Left renal pelvis (tissue), 4 donors: ENCODE measurements at places on chromosomes 3 and 15.

DNA sequence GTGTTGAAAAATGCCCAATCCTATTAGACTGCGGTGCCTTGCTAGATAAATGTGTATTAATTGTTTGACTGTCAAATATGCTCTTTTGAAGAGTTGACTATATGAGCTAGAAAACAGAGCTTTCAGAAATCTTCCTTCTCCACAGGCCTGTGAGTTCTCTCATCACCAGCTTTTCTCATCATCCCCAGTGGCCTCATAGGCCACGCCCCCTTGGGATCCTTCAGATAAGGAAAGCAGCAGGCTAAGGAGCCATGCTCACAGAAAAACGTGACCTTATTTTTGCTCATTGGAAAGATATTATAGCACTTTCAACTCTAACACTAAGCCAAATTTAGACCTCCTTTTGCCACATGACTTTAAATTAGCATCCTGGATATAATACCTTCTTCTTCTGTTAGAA is 514.4 kb upstream of the ARRDC4 start:
- DNase-seq, result no peak

DNA sequence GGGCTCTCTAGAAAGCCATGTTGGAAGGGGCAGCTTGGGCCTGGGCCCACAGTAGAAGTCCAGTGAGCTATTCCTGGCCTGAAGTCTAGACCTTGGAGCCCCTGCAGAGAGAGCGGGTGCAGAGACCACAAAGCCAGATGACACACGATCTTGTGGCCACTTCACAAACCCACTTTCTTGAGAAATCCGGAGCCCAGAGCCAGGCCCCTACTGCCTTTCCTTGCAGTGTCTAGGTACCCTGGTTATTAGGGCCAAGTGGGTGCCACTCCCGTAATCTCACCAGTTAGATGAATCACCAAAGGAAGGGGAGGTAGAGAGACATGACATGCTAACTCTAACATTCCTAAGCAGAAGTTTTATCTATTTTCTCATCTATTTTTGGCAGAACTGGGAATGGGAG is 72.5 kb upstream of the ADAMTSL3 start:
- no peak for DNase-seq

- DNase-seq, result no peak
Observed at GRCh38 chr3:50172626-50173220, 17.6 kb downstream of the SEMA3F start.

GRCh38 chr3:110430146-110430545 is 641.5 kb upstream of the NECTIN3 start:
- no peak for DNase-seq

- no peak for DNase-seq
Observed at GRCh38 chr3:105691053-105691452, 177.8 kb downstream of the CBLB start.

DNA sequence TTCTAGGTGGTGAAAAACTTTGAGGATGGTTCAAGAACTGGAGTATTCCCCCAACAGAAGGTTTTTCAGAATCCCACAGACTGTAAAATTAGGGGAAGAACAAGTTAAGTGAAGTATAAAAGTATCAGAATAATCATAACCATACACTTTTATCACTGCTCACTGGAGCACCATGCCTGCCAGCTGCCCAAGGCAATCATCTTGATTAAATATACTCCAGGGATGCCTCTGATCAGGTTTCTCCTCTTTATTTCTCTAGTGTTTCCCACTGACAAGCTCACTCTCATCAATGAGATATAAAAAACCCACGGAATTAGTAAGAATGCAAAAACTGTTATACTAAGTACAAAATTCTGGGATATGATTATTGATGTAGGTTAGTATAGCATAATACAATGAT is 108.0 kb downstream of the STAG1 start:
- DNase-seq, result no peak

GRCh38 chr3:1380926-1381646 is 288.3 kb downstream of the CNTN6 start:
- no peak for DNase-seq

- DNase-seq, result no peak
Observed at GRCh38 chr3:117463276-117464115, 753.9 kb downstream of the TUSC7 start.

- DNase-seq, result peak; percentile 40
Observed at GRCh38 chr15:29924750-29925149, 102.5 kb upstream of the TJP1 start.

DNA sequence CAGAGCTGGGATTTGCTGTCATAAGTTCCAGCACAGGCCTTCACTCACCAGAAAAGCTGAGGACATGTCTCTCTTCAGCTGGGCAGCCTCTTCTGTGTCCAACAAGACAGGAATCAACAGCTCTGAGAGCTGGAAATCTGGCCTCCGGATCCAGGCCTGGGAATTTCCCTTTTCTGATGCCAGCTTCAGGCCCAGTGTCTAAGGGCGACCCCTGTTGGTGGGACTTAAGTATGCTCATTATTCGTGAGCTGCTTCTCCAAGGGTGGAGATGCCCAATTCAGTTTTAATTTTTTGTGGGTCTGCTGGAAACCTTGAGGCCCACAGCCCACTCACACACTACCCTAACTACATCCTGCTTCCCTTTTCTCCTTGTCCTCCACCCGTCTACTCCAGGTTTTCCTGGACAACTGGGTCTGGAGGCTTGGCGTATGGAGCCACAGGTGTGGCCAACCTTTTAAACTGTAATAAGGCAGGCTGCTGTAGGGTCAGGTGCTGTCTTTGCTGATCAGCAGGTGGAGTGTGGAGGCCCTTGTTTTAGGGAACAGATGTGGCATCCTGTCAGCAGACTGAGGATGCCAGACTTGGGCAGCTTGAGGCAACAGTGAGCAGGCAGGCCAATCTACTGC is 2.6 kb upstream of the CEMIP start:
- DNase-seq, result peak; percentile 48

- no peak for DNase-seq
Observed at GRCh38 chr3:10998542-10998941, 6.0 kb downstream of the SLC6A1 start.

GRCh38 chr15:68210409-68210756 is 5.3 kb upstream of the CALML4 start:
- no peak for DNase-seq

- no peak for DNase-seq
Observed at GRCh38 chr3:131922356-131922755, 112.5 kb downstream of the CPNE4 start.

DNA sequence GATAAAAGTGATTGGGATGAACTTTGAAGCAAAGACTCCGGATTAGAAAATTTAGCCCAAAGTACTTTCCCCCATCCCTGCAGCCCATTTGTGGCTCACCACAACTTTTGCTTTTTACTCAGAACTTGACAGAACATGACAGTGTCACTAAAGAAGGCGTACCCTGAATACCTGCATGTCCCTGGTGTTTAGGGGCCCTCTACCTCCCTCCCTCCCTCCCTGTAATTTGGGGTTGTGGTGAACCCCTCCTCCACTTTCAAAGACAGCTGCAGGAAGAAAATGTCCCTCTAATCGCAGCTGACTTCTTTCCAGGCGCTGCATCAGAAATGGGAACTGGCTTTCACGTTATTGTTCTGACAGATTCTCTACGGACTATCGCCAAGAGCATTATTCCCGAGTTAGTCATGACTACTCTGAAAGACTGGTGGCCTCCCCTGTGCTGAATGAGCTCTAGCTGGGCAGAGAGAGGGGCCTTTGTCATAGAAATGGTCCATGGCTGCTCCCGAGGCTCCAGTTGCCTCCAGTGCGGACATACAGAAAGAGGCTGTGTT is 93.2 kb upstream of the ARHGEF3 start:
- DNase-seq, result no peak

DNA sequence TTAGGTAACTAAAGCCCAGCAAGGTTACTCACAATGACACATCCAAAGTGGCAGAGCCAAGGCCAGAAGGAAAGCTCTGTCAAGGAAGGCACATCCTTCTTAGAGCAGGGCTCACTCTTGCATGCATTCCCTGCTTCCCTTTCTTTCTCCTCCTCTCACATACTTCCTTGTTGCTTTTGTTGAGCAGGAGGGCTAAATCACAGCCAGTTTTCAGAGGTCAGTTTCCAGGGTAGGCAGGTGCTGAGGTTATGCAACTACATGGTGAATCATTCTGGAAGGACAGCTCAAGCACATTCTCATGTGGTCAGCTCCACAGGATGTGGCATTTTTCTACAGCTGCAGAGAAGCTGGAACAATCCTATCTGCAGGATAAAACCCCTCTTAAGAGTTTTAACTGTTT is 275.6 kb downstream of the ZNF621 start:
- no peak for DNase-seq

GRCh38 chr15:80072285-80072994 is 13.0 kb downstream of the ZFAND6 start:
- peak; percentile 73 for DNase-seq

DNA sequence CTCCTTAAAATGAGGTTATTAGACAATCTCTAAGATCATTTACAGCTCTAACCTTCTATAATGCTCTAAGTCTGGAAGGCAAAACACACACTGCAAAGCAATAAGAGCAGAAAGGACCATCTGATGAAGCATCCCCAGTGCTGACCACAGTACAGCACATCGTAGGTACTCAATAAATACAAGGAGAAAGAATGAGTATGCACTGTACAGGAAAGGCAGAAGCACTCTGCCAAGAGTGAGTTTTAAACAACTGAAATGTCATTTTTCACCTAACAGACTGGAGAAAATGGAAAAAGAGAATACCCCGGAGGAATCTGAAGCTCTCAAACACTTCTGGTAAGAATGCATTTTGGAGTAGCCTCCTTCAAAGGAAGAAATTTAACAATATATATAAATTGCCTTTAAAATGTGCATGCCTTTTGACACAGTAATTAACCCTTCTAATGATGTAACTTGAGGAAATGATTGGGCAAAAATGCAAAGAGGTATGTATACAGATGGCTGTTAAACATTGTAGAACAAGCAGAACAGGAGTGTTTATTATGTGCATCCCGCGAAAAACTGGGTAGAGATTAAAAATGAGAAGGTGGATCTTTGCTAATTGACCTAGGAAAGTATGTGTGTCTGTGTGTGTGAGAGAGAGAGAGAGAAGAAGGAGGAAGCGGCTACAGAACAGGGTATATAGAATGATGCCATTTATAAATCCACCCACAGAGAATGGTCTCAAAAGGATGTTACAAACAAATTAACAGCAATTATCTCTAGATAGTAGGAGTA is 8.0 kb upstream of the OXTR start:
- no peak for DNase-seq

GRCh38 chr3:186589121-186589520 is 18.6 kb downstream of the DNAJB11 start:
- DNase-seq, result no peak

DNA sequence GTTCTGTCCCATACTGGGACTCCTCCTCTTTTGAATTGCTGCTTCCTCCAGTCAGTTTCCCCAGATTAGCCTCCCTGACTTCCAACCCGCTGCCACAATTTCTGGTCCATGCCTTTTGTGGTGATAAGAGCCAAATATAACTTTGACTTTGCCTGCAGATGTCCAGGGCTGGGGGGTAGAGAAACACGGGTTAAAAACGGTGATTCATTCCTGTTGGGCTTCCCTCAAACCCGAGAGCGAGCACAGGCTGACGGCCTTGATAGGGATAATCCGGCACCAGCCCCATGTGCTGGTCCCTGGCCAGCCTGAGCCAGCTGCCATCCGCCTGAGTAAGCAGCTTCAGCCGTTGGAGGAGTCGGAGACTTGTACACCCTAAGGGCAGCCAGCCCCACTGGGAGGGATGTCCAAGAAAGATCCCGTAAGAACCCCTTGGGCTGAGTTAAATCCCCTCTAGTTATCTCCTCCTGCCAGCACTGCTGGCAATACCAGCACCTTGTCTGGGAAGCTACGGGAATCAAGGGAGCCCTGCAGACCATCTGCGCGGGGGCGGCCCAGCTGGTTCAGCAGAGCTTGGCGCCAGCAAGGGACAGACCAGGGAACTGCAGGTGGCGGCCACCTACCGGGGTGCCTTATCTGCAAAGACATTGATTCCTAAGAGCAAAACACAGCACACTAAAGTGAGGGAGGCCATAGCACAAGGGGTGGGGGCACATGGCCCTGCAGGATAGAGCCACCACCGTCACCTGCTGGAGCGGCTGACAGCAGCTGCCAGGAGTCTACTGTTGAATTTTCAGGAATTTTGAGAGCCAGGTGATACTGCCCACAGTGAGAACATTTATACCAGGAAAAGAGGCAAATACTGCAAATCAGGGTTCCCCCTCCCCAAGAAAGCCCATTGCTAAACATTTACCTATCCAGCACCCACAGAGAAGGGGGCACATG is 18.1 kb downstream of the CSPG4 start:
- DNase-seq, result no peak

DNA sequence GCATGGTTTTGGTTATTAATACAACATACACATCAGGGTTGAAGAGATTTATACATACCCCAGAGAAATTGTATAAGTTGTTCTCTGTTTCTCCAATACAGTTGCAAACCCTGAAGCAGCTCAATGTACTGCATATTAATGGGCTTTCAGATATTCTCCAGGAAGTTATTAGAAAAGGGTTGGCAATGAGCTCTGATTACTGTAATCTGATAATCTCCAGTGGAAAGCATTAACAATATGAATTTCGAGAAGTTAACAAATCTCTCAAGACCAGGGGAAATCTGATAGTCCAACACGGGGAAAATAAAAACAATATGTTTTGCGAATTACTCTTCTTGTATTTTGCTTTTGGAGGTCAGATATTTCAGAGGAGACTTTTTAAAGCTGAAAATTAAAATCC is 950.1 kb downstream of the TBL1XR1 start:
- DNase-seq, result no peak

- DNase-seq, result no peak
Observed at GRCh38 chr3:2097641-2098191, 950 bp upstream of the CNTN4 start.

GRCh38 chr3:2940062-2940461 is 170.1 kb downstream of the IL5RA start:
- DNase-seq, result no peak

DNA sequence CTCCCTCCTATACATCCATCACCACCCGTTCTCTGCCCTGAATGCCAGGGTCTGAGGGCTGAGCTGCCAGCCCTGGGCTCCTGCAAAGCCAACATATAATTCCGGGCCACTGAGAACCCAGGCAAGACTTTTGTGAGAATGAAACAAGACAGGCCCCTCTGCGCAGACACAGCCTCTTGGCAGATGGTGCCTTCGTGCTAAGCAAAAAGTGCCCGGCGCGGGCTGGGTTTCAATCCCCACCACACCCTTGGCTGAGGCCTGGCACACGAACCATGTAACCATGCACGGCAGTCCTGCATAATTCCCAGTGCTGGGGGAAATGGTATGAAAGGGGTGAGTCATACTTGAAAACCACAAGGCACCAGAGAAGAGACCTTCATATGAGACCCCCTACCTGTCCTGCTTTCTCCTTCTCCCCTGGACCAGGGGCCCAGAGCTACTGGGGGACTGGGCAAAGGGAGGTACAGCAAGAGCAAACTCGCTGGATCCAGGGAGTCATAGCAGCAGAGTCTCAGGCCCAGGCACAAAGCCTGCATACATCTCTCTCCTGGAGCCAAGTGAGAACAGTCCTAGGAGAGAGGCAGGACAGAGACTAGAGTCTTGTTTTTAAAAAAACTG is 26.1 kb upstream of the LOXL1 start:
- no peak for DNase-seq

GRCh38 chr3:64244011-64244942 is 19.0 kb upstream of the PRICKLE2 start:
- no peak for DNase-seq

- DNase-seq, result no peak
Observed at GRCh38 chr3:48456456-48456855, 9.9 kb downstream of the ATRIP start.

GRCh38 chr3:14031271-14031670 is 93.4 kb downstream of the CHCHD4 start:
- DNase-seq, result no peak

GRCh38 chr3:156693166-156693565 is 18.8 kb downstream of the TIPARP start:
- no peak for DNase-seq

GRCh38 chr15:80506286-80506893 is 102.2 kb downstream of the ARNT2 start:
- DNase-seq, result no peak
